Karpas-422 (cell line): ENCODE measurements at places on chromosomes 7 and 10. TPM values are rescaled to one million over a fixed set of nuclear protein-coding genes. Genes with fewer than 3 reads are reported as not detected.

DNA sequence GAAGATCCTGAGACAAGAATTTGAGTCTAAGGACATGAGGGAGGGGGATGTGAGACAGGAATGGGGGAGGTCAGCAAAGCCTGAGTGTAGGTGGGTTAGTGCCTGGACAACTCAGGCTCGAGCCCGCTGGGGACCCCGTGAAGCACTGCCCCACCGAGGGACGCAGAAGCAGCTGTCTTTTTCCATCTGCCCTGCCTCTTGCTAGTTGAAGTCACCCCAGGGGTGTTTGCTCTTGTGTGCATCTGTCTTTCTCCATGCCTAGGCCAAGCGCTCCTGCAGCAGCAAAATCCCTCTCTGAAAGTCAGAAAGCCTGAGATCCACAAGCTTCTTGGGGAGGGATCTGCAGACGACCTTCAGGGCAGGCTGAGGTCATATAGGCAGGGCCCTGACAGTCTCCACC lies 79.0 kb upstream of the CELF2 start:
- DNase-seq: no peak

DNA sequence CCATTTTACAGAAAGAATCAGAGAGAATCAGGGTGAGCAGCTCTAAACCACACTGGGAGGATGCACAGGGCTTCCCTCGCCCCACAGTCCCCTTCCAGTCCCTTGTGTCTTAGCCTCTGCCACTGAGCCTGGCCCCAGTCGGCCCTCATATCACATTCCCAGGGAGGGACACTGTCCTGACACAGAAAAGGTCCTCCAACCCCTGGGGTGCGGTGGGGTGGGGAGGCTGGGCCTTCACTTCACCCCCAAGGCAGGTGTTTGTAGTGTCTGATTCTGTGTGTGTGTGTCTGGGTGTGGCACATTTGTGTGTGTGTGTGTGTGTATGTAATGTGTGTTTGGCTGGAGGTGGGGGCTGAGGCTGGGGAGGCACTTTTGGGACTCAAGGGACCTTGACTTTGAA lies 1.8 kb upstream of the KCP start:
- DNase-seq: no peak

- no peak for DNase-seq
These were observed 223.7 kb upstream of the HABP2 start for GRCh38 chr10:113329121-113329596.

GRCh38 chr10:65555192-65555591 lies 1370.6 kb upstream of the LRRTM3 start:
- no peak for DNase-seq

DNA sequence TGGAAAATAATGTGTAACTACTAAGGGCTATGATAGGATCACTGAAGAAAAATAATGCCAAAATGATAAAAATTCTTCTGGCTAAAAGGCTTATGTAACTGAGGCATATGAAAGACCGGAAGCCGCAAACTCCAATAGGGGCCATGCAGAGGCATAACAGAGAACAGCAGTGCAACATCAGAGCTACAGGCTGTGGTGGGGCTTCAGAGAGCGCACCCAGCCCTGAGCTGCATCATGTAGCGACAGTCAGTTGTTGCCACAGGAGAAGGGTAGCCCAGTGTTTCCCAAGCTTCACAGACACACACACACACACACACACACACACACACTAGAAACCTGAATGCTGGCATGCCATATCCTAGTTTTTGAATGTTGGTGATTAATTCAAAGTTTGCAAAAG lies 9.3 kb downstream of the LLCFC1 start:
- no peak for DNase-seq

ARHGEF5 gene
- total RNA-seq: not detected in 2 replicates

NUTM2A gene
- 0.14 and 0.26 TPM in 2 replicates for total RNA-seq

MSMB gene
- total RNA-seq: not detected in 2 replicates

GNGT1 gene
- not detected in 2 replicates for total RNA-seq
